ENCODE measurements at places on chromosomes 2 and 18.

- no peak for DNase-seq
These were observed 41.8 kb upstream of the AFF3 start for GRCh38 chr2:100184055-100184737.

GRCh38 chr2:29579495-29580169, 341.8 kb downstream of the ALK start:
- no peak for DNase-seq

- DNase-seq = peak; percentile 79
These were observed 1.5 kb downstream of the PXDN start for GRCh38 chr2:1742681-1743395.

DNA sequence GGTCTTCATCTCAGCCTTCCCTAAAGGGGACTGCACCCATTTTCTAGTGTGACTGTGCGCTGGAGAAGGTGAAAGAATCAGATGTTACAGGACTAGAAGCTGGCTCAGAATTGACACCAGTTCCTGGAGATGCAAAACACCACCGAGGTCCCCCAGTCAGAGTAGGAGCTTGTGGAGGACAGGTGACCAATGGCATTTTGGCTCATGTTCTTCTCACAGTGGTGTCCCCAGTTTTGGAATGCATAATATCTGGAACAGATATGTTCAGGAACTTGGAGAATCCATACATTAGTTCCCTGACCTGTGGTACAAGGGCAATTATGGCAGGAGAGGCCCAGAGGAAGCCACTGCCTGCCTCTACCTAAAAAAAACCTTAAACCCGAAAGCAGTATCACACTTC, 66.3 kb downstream of the PSMG2 start:
- DNase-seq = no peak

- no peak for DNase-seq
These were observed 251.1 kb upstream of the SMIM21 start for GRCh38 chr18:75678627-75679026.

- no peak for DNase-seq
These were observed 12.2 kb upstream of the TNS1 start for GRCh38 chr2:218014706-218015585.

GRCh38 chr2:105125428-105125827, 87.6 kb downstream of the MRPS9 start:
- DNase-seq = no peak

DNA sequence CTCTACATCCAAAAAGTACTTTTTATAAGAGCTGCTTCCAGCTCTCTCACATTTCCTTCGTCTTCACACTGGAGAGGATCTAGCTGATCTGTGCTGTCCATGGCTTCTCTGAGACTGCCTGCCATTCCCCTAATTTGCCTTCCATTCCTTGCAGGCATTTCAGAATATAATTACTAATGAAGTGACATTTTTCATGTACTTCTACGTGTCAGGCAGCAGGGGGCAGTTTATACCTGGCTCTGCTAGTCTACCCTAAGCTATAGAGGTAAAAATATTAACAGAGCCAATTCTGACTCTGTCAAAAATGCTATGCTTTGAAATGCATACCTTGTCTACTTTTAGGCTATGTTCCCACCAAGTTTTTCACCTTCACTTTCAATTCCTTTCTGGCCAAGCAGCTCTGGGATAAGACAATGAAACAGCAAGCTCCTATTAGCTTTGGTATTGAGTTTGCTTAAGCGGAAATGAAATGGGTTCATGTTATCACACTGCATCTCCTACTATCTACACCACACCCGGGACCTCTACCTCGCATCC, 81.9 kb downstream of the MEP1B start:
- peak; percentile 44 for DNase-seq

DNA sequence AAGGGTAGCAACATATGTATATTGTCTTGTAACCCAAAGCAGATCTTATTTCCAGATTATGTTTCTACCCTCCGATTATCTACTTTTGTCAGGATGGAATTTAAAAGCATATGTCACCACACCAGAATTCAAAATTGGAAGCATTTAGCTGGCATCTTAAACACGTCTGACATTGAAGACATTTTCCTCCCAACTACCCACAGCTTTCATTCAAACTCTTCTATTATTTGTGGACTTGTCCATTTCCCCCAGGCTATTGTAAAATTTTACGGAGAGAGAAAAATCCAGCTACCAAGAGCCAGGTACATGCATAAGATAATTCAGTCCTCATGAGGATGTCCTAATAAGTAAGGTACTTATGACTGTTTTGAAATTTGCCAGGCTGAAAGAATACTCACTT, 659.3 kb downstream of the LRRTM4 start:
- DNase-seq = no peak

GRCh38 chr2:185790361-185790760, 51.8 kb downstream of the FSIP2 start:
- DNase-seq = no peak

Measured in SJCRH30 (cell line).